ENCODE measurements at places on chromosomes 12 and 14.

DNA sequence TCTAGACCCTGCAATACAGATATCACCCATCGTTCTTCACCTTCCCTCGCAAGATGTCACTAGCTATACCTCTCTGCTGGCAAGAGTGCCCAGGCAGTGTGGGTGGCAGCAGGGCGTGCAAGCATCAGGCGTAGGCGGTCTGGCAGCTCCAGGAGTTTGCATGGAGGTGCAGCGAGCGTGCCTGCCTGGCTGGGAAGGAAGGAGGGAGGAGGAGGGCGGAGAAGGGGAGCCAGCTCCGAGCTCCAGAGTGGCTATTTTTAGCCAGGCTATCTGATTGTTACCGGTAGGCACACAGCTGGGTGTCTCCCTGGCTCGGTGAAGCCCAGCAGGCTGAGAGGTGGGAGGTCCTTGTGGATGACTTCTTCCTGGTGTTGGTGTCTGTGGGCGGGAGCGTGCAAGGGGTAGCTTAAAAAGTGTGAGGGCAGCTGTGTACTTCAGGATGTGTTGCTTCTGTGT is 6.2 kb downstream of the FOXJ2 start:
- peak; percentile 27 for DNase-seq

- no peak for DNase-seq
These were observed 16.6 kb upstream of the SLC38A2 start for GRCh38 chr12:46389031-46389616.

DNA sequence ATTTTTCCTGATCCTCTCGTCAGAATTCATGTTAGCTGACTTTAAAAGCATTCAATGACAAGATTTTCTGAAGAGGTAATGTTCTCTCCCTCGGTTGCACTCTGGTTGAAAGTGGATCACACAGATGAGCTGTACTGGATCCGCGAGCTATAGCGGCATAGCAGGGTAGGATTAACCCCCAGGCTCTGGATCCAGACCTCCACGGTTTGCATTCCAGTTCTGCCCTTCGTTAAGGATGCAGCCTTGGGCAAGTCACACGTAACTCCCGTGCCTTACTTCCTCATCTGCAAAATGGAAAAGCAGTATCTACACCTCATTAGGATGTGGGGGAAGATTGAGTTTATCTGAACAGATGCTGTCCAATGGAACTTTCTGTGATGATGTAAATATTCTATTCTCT is 13.8 kb downstream of the CCDC92 start:
- no peak for DNase-seq

DNA sequence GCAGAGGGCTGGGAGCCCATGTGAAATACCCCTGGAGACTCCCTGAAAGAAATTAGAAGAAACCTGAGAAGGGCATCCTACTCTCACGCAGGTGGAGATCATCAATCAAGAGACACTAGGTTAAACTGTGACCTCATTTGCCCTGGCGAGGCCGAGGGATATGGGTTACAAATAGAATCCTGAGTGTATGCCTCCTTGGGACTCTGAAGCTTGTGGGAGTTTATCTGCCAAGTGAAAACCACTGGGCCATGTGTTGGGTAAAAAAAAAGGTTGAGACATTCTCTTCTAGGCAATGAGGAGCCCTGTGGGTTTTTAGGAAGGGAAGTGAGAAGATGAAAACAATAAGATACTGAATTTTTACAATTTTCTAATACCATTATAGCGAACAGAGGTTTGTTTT is 160.7 kb upstream of the ARID2 start:
- DNase-seq: no peak

GRCh38 chr12:71070416-71071128 is 87.2 kb downstream of the TSPAN8 start:
- no peak for DNase-seq

DNA sequence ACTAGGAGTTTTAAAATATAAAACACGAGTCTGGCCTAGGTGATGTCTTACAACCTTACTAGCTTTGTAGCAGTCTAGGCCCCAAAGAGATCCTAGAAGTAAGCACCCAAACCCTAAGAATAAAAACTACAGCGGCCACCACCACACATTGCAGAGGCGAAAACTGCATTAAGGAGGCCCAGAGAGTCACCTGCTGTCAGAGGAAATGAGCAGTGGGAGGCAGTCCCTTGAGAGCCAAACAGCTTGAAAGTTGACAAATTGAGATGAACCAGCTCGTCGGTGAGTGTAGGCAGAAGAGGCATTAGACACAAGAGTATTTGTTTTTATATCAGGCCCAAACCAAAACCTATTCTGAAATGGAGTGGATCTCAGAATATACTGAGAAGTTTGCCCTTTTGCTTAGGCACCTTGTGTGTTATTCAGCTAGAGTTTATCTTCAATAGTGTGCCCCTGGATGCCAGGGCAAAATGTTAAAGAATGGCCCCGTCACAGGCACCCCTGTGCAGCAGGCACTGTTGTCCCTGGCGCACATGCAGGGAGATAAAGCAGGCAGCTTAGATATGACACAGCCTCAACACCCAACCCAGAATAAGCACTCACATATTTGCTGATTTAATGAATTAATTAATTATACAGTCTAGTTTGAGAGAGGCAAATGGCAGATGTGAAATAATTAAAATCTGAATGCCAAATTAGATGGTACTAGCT is 56.7 kb downstream of the TTC7B start:
- no peak for DNase-seq

DNA sequence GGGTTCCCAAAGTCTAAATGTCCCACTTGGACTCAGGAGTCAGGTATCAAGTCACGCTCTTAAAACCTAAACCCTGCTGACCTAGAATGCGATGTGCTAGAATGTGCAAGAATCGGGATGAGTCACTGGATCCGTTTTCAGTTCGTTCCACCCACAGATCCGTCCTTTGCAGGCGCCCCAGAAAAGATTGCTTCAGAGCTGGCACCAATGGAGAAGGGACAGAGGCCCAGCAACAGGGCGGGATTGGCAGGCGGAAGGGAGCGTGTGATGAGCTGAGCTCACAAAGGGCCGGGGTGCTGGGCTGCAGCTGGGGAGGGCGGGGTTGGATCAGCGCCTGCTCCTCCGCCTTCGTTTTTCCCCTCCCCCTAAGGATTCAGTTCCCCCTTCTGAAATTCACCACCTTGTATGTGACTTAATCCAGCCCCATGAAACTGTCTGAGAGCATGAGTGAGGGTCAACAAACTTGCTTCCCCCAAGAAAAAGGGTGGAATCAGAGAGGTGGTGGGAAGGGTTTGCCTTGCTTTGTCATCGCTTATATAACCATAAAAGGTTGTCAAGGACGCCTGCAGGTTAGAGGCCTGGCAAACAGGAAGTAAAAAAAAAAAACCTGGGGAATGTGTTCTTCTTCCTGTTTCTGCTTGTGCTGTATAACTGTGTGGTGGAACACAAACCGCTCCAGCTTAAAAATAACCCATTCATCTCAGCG is 2.8 kb upstream of the UBC start:
- peak; percentile 98 for DNase-seq

GRCh38 chr12:70744178-70744577 is 106.9 kb upstream of the PTPRB start:
- DNase-seq: no peak

DNA sequence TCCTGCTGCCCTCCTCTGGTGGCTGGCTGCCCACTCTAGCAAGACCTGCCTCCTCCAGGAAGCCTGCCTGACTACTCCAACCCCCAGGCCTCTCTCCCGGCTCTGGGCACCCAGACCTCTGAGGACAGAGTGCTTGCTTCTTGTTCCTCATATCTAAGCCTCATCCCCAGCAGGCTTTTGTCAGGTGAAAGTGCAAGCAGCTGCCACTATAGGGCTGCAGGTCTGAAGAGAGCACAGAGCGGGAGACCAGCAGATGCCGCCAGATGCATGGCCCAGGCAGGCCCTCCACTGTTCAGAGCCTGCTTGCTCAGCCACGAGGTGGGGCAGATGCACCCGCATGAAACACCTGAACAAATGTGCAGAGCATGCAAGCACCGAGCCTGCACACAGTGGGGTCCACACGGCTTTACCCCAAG is 73.0 kb downstream of the SERPINA3 start:
- DNase-seq: no peak

DNA sequence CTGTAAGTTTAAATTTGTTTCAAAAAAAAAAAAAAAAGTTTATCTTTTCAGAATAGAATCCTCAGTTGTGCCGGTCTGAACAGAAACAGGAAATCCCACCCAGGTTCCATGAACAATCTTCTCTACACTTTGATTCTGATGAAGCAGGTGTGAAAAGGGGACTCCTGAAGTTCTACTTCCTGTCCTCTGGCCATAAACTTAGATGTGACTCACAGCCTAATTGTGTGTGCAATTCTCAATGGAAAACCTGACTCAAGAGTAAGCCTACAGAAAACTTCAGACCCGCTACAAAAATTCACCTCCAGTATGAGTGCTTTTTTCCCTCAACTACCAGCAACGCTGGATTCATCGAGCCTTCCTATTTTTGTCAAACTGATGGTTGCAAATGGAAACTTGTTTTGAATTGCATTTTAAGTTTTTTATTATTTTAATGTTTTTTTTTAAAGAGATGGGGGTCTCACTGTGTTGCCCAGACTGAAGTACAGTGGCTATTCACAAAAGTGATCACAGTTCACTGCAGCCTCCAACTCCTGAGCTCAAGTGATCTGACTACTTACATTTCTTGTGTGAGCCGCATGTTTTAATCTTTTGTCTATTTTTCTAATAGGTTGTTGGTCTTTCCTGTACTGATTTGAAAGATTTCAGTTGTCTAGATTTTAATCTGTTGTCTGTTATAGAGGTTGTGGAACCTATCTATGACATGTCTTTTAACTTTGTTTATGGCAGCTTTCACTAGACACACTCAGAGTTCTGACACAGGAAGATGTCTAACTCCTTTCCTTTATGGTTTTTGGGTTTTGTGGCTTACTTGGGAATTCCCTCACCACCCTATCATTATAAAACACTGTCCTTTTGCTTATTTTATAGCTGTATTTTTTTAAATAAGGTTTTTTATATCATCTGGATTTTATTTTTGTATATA is 37.6 kb downstream of the ATG14 start:
- peak; percentile 89 for DNase-seq

- DNase-seq: no peak
These were observed 210.0 kb downstream of the PPM1H start for GRCh38 chr12:62724947-62725451.

GRCh38 chr12:52876372-52876771 is 27.6 kb upstream of the KRT78 start:
- DNase-seq: no peak

GRCh38 chr14:80387563-80387981 is 176.3 kb upstream of the DIO2 start:
- no peak for DNase-seq

DNA sequence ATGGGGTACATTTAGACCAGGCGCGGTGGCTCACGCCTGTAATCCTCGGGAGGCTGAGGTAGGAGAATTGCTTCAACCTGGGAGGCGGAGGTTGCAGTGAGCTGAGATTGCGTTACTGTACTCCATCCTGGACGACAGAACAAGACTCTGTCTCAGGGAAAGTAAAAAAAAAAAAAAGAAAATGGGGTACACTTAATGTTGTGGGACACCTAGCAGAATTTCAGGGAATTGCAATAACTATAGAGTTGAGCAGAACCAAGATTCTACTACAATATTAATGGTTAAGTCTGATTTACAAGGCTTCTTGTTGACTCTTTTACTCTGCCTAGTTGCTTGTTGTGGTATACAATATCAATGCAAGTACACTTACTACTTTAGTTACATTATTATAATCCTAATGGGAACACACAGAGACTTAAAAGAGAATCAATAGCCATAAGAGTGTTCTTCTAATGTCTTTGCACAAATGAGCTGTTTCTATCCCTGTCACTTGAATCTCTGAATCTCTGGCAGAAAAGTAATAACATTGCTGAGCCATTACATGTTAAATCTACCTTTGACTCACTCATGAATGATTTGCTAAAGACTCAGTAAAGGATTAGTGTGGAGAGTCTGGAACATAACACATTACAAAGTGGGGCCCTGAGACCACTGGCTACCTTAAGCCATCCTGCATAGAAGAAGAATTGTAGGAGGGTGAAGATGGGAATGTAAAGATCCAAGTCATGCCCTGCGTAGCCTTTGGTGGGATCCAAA is 22.7 kb downstream of the BEST3 start:
- DNase-seq: no peak

All from CD4-positive, alpha-beta T cell treated with Interleukin-4 for 4 hours (primary cell).